Left cardiac atrium (tissue), 4 donors: ENCODE measurements at places on chromosomes 16 and 17. TPM values are rescaled to one million over a fixed set of nuclear protein-coding genes. Genes with fewer than 3 reads are reported as not detected.
A peak's percentile ranks its signal among the peaks of the same experiment; 100 is the strongest.

- DNase-seq, result no peak
Measured at GRCh38 chr17:67281743-67282142, 36.7 kb upstream of the HELZ start.

DNA sequence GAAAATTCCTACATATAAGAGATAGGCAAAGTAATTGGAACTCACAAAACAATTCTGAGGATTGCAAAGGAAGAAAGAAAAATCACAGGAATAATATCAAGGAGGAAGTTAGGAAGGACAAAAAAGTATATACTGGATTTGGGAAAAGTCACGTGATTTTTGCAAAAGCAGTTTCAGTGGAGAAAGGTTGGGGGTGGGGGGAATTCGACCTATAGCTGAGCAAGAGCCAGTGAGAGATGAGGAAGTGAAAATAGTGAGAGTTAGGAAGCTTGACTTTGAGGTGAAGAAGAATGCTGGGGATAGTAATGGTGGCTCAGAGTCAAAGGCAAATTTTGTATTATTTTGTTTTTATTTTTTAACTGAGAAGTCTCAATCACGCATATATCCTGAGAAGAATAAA lies 438.0 kb upstream of the PMFBP1 start:
- DNase-seq, result no peak

Gene ABCA6
- total RNA-seq, result 42.2 TPM

Gene CHST5
- not detected for total RNA-seq

Gene DDX42
- 45.2 TPM for total RNA-seq

Gene KRT9
- not detected for total RNA-seq

Gene PLEKHG4
- total RNA-seq, result 2.2 TPM

Gene TBC1D28
- total RNA-seq, result not detected

DNA sequence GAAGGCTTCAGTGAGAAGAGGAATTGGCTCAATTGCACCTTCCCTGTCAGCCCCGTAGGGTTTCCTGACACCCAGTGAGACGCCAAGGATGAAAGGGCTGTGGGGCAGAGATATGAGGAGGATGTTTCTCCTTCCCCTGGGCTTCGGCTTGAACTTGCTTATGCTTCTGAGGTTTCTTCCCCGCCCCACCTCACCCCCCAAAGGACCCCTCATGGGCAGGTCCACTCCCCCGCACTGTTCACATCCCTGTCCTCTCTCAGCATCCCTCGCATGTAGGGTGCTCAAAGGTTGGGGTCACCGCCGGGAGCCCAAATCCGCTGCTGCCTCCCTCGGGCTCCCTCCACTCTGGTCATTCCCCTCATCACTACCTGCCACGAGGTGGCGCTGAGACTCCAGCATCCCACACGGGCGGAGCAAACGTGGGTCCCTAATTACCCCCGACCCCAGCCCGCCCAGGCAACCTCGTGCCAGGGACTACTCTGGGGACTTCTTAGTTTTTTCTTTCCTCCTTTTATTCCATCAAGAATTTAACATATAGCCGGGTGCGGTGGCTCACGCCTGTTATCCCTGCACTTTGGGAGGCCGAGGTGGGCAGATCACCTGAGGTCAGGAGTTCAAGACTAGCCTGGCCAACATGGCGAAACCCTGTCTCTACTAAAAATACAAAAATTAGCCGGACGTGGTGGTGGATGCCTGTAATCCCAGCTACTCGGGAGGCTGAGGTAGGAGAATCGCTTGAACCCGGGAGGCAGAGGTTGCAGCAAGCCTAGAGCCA lies 3.3 kb upstream of the TRARG1 start:
- peak; percentile 75 for DNase-seq
